T-helper 1 cell (primary cell): ENCODE measurements at places on chromosomes 6 and 20.

GRCh38 chr6:107550906-107551305 is 61.0 kb downstream of the SOBP start:
- DNase-seq: no peak

DNA sequence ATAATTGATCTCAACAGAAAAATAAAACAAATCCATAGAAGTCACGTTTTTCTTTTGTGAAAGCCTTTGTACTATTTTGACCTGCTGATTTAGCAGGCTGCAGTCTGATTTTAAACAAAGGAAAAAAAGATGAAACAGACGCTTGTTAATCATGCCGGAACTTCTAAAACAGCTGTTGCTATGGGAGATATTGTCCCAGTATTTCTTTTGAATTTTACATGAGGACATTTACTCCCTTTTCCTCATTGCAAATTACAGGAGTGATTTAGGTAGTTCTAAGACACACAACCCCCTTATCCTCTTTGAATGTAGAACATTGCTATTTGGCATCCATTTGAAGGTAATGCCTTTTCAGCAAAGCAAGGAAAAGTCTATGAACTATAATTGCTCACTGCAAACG is 416.1 kb downstream of the BCKDHB start:
- DNase-seq: no peak

DNA sequence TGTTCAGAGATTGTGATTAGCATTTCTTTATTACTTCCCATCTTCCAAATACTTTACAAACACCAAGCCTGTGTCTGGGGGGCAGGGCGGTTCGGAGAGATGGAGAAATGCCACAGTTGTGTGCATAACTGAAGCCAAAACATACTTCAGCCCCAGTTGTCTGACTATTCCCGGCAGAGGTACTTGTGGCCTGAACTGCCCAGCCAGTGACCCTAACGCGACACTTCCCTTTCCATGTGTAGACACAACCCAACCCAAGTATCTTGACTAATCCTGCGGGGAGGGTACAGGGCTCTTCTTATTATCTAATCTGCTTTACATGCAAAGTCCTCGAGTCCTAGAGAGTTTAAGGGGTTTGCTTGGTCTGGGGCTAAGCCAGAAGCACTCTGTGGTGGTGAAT is 46.2 kb downstream of the ISM1 start:
- no peak for DNase-seq

DNA sequence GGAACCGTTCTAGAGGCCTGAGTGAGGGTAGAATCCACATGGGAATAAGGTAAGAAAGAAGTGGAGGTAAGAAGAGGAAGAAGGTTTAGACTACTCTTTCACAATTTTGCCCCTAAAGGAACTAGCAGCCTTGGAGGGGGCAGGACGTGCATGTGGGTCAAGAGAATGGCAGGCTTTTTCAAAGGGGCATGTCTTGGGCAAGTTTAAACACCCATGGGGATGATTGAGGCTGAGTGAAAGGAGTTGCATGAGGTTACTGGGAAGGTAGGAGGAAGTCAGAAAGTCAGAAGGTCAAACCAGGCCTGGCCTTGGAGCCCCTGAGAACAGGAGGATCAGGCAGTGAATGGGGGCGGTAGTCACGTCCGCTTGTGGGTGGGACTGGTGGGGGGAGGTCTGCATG is 10.2 kb downstream of the ADA start:
- DNase-seq: no peak
